ENCODE measurements at places on chromosomes 5 and 9. TPM values are rescaled to one million over a fixed set of nuclear protein-coding genes. Genes with fewer than 3 reads are reported as not detected.

Gene LEAP2
- total RNA-seq, result 2.9 TPM

Gene FAM13B
- 22.7 TPM for total RNA-seq

Gene ADAMTSL1
- not detected for total RNA-seq

Gene CORO2A
- 0.68 TPM for total RNA-seq

Gene PCDHB11
- 14.2 TPM for total RNA-seq

Data from A673 (cell line).